ENCODE measurements at places on chromosomes 12 and 14. TPM values are rescaled to one million over a fixed set of nuclear protein-coding genes. Genes with fewer than 3 reads are reported as not detected.

- DNase-seq = no peak
Measured at GRCh38 chr12:67920413-67920812, 68.8 kb upstream of the IFNG-AS1 start.

DNA sequence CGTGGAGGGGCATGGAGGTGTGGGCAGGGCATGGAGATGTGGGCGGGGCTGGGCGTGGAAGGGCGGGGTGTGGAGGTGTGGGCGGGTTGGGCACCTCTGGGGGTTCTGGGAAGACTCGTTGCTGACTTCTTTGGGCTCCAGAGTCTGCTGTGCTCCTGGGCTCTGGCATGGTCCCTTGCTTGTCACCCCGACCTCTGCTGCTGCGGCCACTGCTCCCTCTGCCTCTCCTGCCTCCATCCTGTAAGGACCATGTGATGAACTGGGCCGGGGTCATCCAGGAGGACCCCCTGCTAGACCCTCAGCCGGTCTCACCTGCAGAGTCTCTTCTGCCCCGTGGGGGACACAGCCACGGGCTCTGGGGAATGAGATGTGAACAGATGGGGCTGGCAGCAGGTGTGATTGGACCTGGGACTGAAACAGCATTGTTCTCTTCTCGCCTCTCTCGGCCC lies 15.3 kb downstream of the NOC4L start:
- DNase-seq = no peak

- DNase-seq = no peak
Measured at GRCh38 chr14:94517641-94518257, 8.5 kb upstream of the SERPINA12 start.

Gene SOAT2
- total RNA-seq = not detected

Gene TMEM52B
- total RNA-seq = 0.07 TPM

Gene SSTR1
- not detected for total RNA-seq

Gene PWP1
- 52.9 TPM for total RNA-seq

Gene NOVA1
- total RNA-seq = not detected

DNA sequence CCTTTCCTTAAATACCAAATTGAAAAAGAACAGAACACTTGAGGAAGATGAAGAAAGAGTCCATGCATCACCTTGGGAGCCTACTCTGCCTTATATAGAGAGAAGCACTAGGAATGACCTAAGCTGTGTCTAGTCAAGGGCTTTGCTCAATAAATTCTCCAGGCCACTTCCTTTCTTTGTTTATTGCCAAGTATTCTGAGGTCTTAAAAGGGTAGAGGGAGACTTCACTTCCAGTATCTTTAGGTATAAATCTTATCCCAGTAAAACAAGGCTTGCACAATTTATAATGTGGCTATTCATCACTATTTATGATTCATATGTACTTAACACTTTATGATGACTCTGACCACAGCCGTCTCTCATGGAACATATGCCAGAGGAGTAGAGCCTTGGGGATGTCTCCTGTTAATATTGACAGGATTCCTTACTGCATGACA lies 85.1 kb upstream of the ARHGAP5 start:
- peak; percentile 81 for DNase-seq

DNA sequence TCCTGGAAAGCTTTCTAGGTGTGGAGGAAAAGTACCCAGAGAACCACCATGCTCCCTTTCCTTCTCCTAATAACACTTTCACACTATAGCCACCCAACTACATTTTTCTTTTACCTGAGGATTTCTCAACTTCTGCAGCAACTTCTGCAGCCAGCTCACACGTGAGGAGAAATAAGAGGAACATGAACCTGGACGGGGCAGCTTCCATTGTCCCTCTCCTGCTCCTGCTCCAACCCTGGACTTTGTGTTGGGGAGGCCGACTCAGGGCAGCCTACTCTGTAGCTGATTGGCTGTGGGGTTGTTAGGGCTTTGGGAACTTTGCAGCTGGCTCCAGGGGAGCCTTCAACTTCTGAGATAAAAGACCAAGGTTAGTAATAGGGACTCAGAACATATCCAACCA lies at the start of gene ERP27:
Gene ERP27, minus strand, starts transcription at position 237 of the 400 bp plus-strand sequence. Its CDS starts 29 bp downstream, at position 208.
- DNase-seq = no peak

- no peak for DNase-seq
Measured at GRCh38 chr12:68176257-68176656, 16.7 kb upstream of the IFNG start.

DNA sequence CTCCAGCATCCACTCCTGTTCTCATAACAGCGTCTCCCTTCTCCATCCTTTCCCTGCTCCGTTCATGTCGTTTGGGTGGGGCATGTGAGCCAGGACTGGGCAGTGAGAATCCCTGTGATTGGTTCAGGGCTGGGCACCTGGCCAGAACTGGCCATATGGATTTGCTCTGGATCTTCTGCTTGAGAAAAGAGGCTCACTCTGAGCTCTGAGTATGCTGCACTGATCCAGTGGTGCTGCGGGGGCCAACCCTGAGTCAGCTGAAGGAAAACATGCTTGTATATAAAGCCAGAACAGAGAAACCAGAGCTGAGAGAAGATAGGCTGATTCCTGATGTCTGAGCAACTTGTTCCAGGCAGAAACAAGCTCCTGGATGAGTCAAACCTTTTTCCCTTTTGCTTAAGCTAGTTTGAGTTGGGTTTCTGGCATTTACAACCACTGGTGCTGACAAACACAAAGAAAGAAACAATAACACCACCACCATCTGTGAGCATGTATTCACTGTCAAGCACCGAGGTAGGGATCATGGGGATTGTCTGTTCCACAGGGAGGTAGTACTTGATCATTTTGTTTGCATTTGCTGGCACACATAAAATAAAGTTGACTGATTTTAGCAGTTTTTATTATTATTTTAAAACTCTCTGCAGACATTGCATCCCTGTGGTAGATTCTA lies 14.0 kb upstream of the HPD start:
- peak; percentile 71 for DNase-seq

Gene GNB3
- total RNA-seq = 1.6 TPM

DNA sequence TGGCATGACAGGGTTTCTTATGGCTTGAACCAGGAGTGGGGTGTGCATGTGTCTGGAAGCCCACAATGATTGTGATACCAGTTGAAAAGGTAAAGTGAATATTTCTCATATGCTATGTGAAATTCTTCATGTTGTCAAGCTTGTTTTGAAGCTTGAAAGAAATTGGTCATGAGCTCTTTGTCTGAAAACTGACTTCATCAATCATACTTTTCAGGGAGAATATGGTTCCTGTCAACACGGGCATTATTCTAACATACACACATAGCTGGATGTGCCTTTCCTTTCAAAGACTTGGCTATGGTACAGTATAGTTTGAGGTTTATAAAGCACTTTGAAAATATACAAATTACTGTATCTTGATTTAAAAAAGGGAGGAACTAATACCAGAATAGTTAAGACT lies 158.8 kb downstream of the KCNH5 start:
- no peak for DNase-seq

Gene TSPAN11
- total RNA-seq = not detected

Gene PUS7L
- 10.3 TPM for total RNA-seq

GRCh38 chr12:102824218-102824835 lies 92.7 kb downstream of the PAH start:
- DNase-seq = peak; percentile 32

DNA sequence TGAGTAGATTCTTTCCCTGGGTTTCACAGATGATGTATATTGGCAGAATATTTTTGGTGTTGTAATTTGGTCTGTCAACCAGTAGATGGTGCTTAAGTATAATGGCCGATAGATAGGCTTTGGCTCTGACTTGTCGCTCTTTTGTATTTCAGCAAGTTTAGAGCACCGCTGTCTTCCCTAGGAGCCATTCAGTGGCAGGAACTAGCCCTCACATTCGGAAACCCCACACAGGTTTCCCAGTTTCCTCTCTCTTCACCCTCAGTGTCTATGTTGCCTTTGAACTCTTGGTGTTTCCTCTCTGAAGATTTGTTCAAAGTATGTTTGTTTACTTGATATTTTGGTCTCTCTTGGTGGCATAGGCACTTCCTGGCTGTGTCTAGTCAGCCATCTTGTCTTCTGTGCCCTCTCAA lies 102.2 kb downstream of the GPHN start:
- DNase-seq = peak; percentile 6

Gene SDR9C7
- not detected for total RNA-seq

Gene NOXRED1
- not detected for total RNA-seq

DNA sequence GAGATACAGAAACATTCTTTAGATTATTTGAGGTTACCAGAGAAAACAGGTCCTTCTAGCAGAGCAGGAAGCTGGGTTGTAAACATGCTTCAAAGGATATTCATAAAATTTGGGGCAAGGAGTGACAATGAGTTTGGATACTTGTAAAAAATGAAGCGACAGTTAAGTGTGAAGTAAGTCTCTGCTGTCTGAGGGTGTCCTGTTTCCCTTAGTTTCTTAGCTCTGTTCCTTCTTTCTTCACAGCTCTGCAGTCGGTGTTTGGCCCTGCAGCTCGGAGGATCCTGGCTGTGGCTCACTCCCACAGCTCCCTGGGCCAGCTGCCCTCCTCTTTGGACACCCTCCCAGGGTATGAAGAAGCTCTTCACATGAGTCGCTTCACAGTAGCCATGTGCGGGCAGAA lies 10.8 kb downstream of the TMEM52B start:
- DNase-seq = no peak

DNA sequence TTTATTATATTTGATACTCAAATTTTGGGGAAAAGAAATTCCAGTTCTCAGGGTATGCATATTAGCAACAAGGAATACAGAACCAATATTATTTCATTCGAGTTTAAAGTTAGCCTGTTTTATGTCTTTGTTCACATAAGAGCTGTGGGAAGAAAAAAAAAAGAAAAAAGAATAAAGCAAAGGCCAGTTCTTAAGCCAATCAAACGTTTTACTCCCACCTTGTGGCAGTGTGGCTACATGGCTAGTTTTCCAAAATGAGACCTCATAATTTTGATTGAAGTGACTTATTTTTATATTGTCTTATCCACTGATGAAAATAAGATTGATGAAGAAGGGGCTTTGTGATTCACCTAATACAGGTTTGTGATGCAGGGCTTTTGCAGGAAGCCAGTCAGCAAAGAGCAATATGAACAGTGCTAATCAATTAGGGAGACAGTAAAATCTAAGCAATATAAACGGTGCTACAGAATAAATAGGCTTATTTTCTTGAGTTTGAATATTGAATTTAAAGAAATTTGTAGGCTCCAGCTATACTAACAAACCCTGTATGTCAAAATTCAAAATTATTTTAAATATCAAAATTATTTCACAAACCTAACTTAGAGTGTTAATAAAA lies 624.1 kb upstream of the FOXG1 start:
- peak; percentile 20 for DNase-seq

DNA sequence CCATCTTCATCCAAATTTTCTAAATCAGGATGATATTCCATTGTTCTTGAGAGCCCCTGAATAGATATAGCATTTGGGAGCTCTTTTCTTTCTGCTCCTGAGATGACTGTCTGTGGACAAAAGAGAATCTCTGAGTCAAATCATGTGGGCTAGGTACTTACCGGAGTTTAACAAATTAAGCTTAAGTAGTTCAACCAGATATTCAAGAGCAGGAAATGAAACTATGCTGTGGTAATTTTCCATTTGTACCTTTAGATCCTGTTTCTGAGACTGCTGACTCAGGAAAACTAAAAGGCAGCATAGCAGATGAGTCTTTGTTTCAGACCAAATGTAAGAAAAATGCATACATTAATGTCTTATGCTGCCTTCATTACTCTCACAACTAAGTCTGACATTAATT lies at the start of gene CLEC7A:
Gene CLEC7A, minus strand, starts transcription at position 158 of the 400 bp plus-strand sequence. Its CDS starts 117 bp downstream, at position 41.
- peak; percentile 8 for DNase-seq

All from HT1080 (cell line).